ENCODE measurements at places on chromosomes 2 and 18. TPM values are rescaled to one million over a fixed set of nuclear protein-coding genes. Genes with fewer than 3 reads are reported as not detected.

- no peaks in the 10 kb centered on the region for H3K36me3 ChIP-seq
- no peaks in the 10 kb centered on the region for H3K4me1 ChIP-seq
- peaks cover 5% of the 10 kb centered on the region for H3K27me3 ChIP-seq
- no peak within 1 kb of the TSS for H3K27ac ChIP-seq
- DNase-seq, result no peak
These were observed at the start of gene SLC25A52 for GRCh38 chr18:31760695-31761094. TSS of gene SLC25A52 (minus strand) at chr18:31760880. CDS start at chr18:31760661, 219 bp downstream.

DNA sequence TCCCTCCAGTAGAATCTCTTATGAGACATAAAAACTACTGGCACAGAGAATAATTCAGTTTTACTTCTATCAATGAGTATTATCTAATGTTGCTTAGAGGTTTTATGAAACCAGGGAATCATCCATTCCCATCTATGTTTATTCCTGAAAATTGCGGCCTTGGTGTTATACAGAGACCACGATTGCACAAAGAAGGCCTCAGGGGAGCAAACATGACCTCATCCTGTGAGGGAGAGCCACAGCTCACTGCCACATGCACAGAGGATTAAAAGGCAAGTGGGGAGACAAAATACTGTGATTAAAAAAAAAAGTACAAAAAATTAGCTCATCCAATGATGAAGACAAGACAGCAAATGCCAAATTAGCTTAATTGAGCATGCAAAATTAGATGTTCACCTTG is 111.8 kb upstream of the SLC35G4 start:
- H3K4me3 ChIP-seq, result no peak overlapping the region
- H3K4me1 ChIP-seq, result no peaks in the 10 kb centered on the region
- H3K27ac ChIP-seq, result no peak overlapping the region
- no peaks in the 10 kb centered on the region for H3K36me3 ChIP-seq

DNA sequence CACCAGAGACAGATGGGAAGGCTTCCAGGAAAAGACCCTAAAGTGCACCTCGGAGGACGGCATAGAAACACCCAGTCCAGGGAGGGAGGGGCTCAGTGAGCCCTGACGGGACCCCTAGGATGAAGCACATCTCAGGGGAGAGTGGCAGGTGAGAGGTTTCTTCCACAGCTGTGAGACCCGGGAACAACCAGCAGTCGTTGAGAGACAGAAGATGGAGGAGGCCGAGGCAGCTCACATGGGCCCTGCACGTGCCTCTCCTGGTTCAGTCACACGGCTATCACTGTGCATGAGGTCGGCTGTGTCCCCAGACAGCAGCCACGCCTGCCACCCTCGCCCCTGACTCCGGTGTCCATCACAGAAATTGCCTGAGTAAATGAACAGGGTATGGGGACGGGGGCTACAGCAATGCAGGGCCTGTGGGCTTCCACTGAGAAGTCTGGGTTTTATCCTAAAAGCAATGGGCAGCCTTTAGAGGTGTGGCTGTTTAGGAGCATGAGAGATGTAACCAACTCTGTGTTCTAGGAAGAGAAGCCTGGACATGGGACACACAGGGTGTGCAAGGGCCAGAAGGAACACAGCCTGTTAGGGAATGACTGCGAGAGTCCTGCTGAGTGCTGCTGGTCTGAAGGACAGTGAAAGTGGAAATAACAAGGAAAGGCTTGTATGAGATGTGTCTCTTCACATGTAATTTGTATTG is 102.0 kb downstream of the TMEM18 start:
- peaks cover 4% of the 10 kb centered on the region for H3K36me3 ChIP-seq
- H3K4me3 ChIP-seq, result no peak overlapping the region
- H3K27ac ChIP-seq, result no peak overlapping the region
- H3K27me3 ChIP-seq, result peaks cover 18% of the 10 kb centered on the region
- no peaks in the 10 kb centered on the region for H3K4me1 ChIP-seq

DNA sequence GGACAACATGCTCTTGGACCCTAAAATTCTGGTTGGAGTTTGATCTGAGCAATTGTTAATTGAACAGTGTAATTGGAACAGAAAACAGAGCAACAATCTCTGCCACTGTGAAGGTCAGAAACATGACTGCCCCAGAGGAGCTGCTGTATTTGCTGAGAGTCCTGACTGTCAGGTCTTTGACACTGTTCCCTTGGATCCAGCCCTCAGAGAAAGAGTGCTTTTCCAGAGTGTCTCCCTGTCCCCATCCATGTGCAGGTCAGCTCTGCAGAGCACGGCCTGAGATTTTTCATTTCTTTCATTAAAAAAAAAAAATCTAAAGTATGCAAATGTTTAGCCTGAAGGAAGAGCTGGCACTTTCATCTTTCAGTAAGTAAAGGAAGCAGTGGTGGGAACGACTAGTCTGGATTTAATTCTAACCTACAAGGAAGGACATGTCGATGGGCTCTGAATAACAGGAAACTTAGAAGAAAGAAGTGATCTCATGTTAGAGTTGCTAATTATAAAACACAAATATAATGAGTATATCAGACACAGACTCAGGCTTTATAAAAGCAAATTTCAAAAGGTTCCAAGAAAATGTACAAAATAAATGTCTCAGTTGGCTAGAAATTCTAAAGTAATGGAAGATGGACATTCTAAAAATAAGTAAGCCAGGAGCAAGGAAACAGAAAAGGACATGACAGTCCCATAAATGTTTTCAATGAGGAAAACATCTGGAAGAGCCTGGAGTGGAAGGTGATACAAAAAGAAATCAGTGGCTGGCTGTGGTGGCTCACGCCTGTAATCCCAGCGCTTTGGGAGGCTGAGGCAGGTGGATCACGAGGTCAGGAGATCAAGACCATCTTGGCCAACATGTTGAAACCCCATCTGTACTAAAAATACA is 876.5 kb downstream of the EPHA4 start:
- no peak overlapping the region for H3K4me3 ChIP-seq
- H3K36me3 ChIP-seq, result no peaks in the 10 kb centered on the region
- no peak overlapping the region for H3K27ac ChIP-seq
- H3K27me3 ChIP-seq, result no peaks in the 10 kb centered on the region
- no peaks in the 10 kb centered on the region for H3K4me1 ChIP-seq

GCG gene
- not detected for total RNA-seq

PLCD4 gene
- 0.64 TPM for total RNA-seq
